DMS79 (cell line): ENCODE measurements at places on chromosomes 13 and 19.

GRCh38 chr13:75670496-75670895 is 34.4 kb downstream of the LMO7 start:
- no peak for DNase-seq

- DNase-seq: no peak
These were observed 693 bp downstream of the RFXAP start for GRCh38 chr13:36819739-36820090.

GRCh38 chr13:98731925-98732324 is 20.5 kb downstream of the SLC15A1 start:
- peak; percentile 86 for DNase-seq

GRCh38 chr13:22940736-22941135 is 240.0 kb upstream of the SGCG start:
- DNase-seq: no peak

- DNase-seq: no peak
These were observed 128.4 kb downstream of the SHISA2 start for GRCh38 chr13:25923217-25924085.

DNA sequence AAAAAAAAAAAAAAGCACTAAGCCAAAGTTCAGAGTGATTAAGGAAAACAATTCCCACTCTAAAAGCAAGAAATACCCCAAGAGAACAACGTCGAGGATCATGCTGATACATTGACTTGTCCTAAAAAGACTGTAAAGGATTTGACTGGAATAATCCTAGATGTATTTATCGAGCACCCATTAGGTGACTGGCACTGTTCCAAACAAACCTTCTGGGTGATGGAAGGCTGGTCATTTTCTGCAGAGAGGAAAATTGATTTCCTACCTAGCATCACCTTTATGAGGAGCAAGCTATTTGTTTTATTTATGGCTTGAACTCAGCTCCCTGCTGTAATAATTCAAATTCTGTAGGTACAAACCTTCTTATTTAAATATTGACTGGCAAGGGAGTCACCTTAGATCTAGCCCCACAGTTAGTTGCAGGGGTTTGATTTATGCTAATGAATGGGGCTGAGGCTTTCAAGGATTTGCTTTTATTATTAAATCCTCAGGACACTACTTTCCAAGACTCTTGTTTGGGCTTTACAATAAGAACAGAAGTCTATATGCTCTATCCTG is 471.0 kb downstream of the OLFM4 start:
- DNase-seq: no peak

- no peak for DNase-seq
These were observed 3.6 kb downstream of the ACTN4 start for GRCh38 chr19:38650911-38651584.

GRCh38 chr13:72504131-72504841 is 223.1 kb downstream of the MZT1 start:
- DNase-seq: no peak

GRCh38 chr19:16026756-16027155 is 49.5 kb upstream of the TPM4 start:
- DNase-seq: no peak

DNA sequence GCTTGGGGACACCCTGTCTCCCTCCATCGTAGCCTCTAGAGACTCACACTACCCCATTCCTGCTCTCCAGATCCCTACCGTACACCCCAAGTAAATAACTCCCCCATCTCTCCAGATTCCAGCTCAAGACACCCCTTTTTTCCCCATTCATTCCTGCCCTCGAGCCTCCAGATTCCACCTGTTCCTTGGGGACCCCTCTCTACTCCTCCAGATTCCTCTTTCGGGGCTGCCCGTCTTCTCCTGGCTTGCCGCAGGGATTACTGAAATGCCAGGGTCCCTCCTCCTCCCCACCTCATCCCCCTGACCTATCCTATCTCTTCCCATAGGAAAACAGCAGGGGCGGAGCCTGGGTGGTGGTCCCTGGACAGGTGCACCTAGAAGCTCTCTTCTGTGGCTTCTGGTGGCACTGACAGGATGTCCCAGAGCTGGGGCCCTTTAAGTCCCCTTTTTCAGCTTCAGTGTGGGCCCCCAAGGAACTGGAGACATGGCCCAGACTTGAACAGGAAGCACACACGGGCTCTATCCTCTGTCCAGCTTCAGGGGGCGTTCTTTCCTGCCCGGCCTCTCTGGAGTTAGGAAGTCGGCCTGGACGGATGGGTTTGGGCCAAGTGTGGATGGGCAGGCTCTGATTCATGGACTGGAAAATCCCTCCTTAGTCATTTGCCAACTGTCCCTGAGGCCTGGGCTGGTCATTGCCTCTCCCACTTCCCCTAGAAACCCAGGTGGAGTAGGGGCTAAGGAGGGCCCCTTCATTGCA is 1.2 kb downstream of the ZSWIM4 start:
- DNase-seq: no peak

DNA sequence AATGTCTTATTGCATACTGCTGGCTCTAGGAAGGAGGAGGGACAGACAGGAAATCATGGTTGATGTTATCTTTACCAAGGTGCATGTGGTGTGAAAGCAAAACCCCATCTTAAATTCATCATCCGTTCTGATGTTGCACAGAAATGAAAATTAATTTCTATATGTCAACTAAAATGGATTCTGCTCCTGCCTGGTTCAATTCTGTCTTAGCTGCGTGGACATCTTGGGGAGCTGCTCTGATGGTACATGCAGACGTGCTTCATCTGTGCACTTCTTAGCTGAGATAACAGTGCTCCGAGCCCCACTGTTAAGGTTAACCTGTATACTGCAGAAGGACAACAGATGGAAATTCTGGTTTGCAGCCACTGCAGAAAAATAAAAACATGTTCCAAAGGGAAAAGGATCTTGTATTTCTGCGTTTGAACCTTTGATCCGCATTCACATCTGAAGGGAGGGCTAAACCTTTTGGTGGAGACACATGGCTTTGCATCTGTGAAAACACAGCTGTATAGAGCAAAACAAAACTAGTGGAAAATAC is 155.6 kb downstream of the TM9SF2 start:
- DNase-seq: no peak

DNA sequence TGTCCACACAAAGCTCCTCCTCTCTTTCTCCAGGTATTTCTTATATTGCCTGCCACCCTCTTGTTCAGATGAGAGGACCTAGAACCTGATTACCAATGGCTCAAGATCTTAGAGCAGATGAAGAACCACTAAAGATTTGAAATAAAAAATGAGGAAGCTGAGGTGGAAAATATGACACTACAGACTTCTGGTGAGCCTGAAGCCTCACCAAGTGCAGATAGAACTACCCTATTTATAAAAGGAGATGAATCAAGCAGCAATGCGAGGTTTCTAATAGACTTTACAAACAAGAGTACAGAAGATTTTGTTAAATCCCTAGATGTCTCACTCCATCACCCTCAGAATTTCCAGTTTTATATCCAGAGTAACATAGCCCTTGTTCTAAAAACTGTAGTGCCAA is 345.8 kb downstream of the TBC1D4 start:
- DNase-seq: no peak

- DNase-seq: no peak
These were observed 9.3 kb downstream of the MAP3K10 start for GRCh38 chr19:40200341-40201099.

GRCh38 chr13:98846521-98846920 is 94.0 kb upstream of the SLC15A1 start:
- no peak for DNase-seq

DNA sequence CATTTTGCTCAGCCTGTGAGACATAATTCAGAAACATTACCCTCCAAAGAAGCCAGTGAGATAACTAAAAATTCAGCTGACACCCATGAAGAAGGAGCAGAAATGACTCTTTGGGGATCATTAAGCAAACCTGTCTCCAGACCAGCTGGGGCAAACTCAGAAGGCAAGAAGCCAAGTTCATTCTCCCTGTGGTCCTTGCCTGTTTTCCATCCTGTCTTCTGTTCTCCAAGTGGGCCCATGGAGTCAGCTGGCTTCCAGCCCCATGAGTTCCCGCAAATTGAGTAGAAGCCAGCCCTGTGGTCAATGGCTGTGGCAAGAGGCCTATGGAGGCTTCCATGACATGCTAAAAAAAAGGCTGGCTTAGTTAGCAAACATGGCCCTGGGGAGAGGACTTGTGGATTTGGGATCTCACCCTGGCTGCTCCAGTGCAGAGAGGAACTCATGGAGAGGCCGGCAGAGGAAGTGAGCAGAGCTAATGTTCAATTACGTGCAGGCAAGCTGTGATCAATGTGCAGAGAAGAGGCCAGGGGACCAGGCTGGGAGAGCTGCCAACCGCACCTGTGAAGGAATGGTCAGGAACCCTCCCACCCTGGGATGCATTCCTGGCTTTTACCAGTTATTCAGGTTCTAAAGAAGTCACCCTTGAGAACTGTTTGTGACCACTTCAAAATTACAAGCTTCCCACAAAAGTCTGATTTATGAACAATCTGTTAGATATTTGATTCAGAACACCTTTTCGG is 229.1 kb downstream of the TSHZ3 start:
- DNase-seq: no peak
